Endothelial cell of coronary artery (primary cell): ENCODE measurements at places on chromosomes 3 and 15. TPM values are rescaled to one million over a fixed set of nuclear protein-coding genes. Genes with fewer than 3 reads are reported as not detected.

NPAP1 gene
- total RNA-seq, result not detected in 2 replicates

RPUSD2 gene
- total RNA-seq, result 13.9 and 14.0 TPM in 2 replicates

OGG1 gene
- total RNA-seq, result 16.0 and 18.1 TPM in 2 replicates

ZBBX gene
- total RNA-seq, result 0.09 TPM in 1 of 2 replicates, not detected in the other

IQCF2 gene
- total RNA-seq, result not detected in 2 replicates

CCR9 gene
- total RNA-seq, result not detected in 2 replicates

MAPKBP1 gene
- total RNA-seq, result 18.3 and 22.3 TPM in 2 replicates

CPNE9 gene
- not detected in 2 replicates for total RNA-seq

GRK7 gene
- total RNA-seq, result under 0.01 TPM in 1 of 2 replicates, not detected in the other

CLDN16 gene
- total RNA-seq, result under 0.01 TPM in 2 replicates

GOLGA6L10 gene
- total RNA-seq, result 0.45 and 0.94 TPM in 2 replicates

P3H2 gene
- 1.4 and 5.0 TPM in 2 replicates for total RNA-seq

EFCC1 gene
- total RNA-seq, result 0.18 and 0.19 TPM in 2 replicates

ZMYND10 gene
- total RNA-seq, result 0.36 and 0.38 TPM in 2 replicates

DGKG gene
- total RNA-seq, result 0.09 and 0.19 TPM in 2 replicates

PLCH1 gene
- total RNA-seq, result 0.09 TPM in 1 of 2 replicates, not detected in the other

VWA5B2 gene
- total RNA-seq, result under 0.01 TPM in 1 of 2 replicates, not detected in the other

ATG3 gene
- 68.1 and 77.9 TPM in 2 replicates for total RNA-seq

LMLN gene
- total RNA-seq, result 5.1 and 5.4 TPM in 2 replicates

GOLGA8T gene
- 0.09 TPM in 1 of 2 replicates, not detected in the other for total RNA-seq

CFAP100 gene
- not detected in 2 replicates for total RNA-seq

SAMMSON gene
- total RNA-seq, result not detected in 2 replicates

GOLGA8S gene
- under 0.01 and 0.09 TPM in 2 replicates for total RNA-seq

REC114 gene
- total RNA-seq, result not detected in 2 replicates

AMIGO3 gene
- not detected in 2 replicates for total RNA-seq

EFCAB12 gene
- under 0.01 TPM in 1 of 2 replicates, not detected in the other for total RNA-seq

SMCO1 gene
- total RNA-seq, result not detected in 2 replicates

ACSBG1 gene
- not detected in 2 replicates for total RNA-seq

ADGRG7 gene
- not detected in 2 replicates for total RNA-seq

RBPMS2 gene
- total RNA-seq, result 0.09 TPM in 1 of 2 replicates, not detected in the other

TRIM59 gene
- total RNA-seq, result 15.2 and 20.3 TPM in 2 replicates

TRIM69 gene
- total RNA-seq, result 8.2 and 9.3 TPM in 2 replicates

NANOGP8 gene
- not detected in 2 replicates for total RNA-seq

FOXB1 gene
- not detected in 2 replicates for total RNA-seq
